ENCODE measurements at places on chromosomes 16 and 17. TPM values are rescaled to one million over a fixed set of nuclear protein-coding genes. Genes with fewer than 3 reads are reported as not detected.
A peak's percentile ranks its signal among the peaks of the same experiment; 100 is the strongest.

DNA sequence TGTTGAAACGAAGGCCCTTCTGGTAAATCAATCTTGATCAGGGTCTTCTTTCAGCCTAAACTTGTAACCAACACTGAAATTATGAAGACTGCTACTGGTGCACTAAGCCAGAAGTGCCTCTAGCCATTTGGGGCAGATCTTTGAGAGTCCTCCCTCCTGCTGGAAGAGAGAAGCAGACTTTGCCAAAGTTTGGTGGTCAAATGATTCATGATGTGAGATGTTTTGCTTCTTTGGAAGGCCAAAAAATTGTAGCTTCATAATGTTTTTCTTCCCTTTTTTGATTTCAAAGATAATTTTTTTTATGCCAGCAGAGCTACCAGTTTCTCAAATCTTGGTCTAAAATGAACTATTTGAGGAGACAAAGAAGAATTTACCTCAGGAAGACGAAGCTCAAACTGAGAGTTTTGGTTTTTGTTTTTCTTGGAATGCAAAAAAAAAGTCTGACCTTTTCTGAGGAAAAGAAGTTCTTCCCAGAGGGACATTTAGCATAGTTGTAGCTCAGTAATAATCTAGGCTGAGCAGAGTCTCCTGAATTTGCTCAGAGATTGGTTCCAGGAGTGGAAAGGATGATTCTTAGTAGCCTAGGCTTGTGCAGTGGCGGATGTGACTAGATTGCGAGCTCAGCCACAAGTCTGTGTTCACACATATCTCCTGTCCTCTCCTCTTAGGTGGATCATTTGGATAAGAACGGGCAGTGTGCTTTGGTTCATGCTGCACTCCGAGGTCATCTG lies 50.9 kb downstream of the CYB561 start:
- no peak for DNase-seq

- DNase-seq, result no peak
These were observed 625 bp upstream of the CENPT start for GRCh38 chr16:67848118-67848517.

GRCh38 chr16:86602521-86602920 lies 24.2 kb downstream of the FOXL1 start:
- DNase-seq, result no peak

GRCh38 chr17:79836972-79837887 lies 2.0 kb downstream of the CBX4 start:
- DNase-seq, result no peak

DNA sequence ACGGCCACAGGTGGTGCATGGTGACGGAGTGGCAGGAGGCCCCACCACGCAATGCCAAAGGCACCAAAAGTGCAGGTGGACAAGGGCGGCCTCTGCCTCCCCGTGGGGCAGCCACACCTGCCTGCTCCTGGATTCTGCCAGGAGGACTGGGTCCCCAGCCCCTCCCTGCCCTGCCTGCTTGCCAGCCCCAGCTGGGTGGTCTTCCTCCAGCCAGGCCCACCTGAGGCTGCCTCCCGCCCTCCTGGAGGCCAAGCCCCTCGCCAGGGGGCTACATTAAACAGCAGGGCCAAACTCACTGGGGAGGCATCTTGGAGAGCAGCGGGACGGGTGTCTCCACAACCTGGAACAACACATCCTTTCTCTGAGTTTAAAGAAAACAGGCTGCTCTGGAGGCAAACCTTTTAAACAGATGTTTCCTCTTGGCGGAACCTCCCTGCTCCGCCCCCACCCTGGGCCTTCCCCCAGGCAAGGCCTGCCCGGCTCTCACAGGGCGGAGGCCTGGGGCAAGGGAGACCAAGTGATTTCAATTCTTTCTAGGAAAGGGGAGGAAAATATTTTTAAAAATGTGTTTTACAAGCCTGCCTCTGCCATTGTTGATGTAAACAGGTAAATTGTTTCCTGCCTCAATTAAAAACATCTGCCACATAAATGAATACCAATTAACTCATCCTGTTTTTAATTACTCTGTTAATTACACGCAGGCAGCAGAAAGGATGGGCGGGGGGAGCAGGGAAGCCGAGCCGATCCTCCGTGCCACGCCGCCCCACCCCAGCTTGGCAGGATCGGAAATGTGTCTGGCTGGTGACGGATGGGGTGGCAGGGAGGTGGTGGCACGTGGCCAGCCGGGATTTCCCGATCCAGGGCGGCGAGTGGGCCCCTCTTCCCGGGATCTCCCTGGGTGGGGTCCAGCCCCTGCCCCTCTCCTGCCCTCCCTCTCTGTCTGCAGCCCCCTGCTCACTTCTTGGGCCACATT lies 54.4 kb upstream of the PABPN1L start:
- DNase-seq, result no peak

DNA sequence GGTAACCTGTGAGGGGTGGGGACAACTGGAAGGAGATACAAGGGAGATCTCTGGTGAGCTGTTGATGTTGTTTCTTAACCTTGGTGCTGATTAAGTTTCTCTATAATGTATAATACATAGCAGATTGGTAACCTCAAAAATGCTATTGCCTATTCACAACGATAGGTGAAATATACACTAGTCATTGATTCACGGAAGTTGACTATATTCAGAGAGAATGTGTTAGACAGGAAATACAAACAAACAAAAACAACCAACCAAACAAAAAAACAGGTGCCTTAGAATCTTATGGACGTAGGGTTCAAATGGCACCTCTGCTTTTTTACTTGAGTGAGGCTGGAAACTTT lies 21.5 kb downstream of the HSD17B2 start:
- no peak for DNase-seq

- no peak for DNase-seq
These were observed 22.2 kb downstream of the ITPRIPL2 start for GRCh38 chr16:19135896-19136438.

DNA sequence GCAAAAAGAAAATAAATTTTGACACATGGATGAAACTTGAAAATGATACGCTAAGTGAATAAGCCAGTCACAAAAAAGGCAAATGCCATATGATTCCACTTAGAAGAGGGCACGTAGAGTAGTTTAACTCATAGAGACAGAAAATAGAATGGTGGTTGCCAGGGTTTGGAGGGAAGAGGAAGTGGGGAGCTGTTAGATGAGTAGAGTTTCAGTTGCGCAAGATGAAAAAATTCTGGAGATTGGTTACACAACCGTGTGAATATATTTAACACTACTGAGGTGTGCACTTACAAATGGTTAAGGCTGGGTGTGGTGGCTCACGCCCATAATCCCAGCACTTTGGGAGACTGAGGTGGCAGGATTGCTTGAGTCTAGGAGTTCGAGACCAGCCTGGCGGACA lies 93.4 kb upstream of the TMEM132E start:
- no peak for DNase-seq

DNA sequence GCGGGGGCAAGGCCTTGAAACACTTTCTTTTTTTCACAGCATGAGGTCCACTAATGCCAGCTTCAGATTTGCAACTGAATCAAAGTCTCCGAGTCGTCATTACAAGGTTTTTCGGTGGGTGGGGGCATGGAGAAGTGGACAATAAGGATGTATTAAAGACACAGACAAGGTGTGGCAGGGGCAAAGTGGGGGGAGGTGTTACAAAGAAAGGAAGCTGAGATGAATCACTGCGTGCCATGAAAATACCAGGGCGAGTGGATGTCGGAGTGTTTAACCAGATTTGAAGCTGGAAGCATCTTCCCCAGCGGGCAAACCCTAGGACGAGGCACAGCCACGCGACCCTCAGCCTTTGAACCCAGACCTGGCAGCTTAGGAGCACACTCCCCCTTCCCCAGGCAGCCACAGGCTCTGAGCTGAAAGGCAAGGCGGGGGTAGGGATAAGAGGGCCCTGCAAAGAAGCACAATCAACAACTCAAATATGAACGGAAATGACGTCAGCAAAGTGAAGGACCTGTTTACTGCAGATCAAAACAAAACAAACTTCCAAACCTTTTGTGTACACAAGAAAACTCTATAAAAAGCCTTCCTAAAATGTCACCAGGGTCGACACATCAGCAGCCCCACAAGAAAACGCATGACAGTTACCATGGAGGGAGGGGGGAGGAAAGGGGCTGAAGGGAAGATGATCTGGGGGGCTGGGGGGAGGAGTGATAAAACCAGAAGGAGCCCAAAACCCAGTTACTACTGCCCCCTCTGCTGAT lies 5.6 kb upstream of the ZFHX3 start:
- no peak for DNase-seq

DNA sequence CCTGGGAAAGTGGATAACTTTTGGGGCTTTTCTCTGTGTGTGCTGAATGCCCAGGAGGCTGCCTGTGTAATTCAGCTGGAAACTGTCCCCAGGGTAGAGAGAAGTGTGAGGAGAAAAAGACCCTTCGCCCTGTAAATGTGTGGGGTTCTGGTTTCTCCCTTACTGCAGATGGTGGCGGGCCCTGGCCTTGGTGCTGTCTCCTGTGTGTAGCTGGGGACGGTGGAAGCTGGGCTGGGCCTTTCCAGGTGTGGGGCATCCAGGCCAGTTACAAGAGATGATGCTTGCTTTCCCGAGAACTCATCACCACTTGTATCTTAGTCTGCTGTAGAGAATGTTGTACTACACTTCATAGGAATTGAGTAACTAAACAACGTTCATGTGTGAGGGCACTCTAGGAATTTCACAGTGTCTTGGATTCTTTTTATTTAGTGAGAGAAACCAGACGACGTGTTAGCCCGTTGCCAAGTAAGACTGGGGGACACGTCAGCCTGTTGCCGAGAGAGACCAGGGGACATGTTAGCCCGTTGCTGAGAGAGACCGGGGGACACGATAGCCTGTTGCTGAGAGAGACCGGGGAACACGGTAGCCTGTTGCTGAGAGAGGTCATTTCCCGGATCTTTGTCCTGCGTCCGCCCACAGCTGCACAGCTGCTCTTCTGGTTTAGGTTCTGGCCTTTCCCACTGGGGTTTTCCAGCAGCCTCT lies 43.1 kb downstream of the TBCD start:
- no peak for DNase-seq

- DNase-seq, result no peak
These were observed 4.7 kb upstream of the CANT1 start for GRCh38 chr17:79014158-79014758.

GRCh38 chr17:57755480-57756070 lies 10.5 kb upstream of the CCDC182 start:
- DNase-seq, result no peak

DNA sequence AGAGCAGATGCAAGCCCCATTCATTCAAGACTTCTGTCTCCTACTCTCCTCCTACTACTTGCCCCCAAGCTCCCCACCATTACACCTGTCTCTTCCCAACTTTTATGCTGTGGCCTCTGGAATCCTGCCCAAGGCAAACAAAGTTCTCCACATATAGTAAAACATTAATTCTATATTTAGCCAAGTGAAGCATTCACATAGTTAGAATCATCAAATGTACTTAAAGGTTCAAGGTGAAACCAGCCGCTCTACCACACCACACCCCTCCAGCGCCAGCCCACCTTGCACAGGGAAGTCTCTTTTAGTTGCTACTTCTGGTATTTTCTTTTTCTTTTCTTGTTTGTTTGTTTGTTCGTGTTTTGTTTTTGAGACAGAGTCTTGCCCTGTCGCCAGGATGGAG lies 25.4 kb upstream of the GUCY2D start:
- DNase-seq, result no peak

GRCh38 chr16:19884611-19885450 lies at the start of gene GPRC5B:
GPRC5B (minus strand) TSS chr16:19884848; CDS start chr16:19872845, 12,003 bp downstream.
- peak; percentile 51 for DNase-seq

GRCh38 chr16:77137045-77137444 lies 53.9 kb upstream of the MON1B start:
- no peak for DNase-seq

- DNase-seq, result no peak
These were observed 125.4 kb downstream of the IRX3 start for GRCh38 chr16:54160939-54161897.

DNA sequence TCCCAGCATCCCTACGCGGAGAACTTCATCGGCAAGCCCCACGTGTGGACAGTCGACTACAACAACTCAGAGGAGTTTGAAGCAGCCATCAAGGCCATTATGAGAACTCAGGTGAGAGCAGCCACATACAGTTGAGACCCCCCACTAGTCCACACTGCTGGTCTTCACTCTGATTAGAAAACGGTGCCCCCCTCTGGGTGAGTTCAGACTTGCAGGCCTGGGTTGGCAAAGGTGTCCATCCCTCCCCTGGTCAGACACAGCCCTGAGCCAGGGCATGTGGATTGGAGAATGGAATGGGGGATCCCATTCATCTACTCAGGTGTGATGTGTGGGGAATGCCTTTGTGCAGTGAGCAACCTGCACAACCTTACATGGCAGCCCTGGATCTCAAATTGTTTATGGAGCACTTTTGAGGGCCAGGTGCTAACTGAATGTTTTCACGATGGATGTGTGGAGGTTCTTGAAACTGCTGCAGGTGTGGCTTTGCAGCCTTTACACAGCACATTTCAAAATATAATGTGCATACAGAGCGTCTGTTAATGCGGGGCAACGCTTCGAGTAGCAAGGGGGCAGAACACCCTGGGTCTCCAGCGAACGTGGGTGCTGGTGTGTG lies 72.6 kb downstream of the MGAT5B start:
- DNase-seq, result no peak

DNA sequence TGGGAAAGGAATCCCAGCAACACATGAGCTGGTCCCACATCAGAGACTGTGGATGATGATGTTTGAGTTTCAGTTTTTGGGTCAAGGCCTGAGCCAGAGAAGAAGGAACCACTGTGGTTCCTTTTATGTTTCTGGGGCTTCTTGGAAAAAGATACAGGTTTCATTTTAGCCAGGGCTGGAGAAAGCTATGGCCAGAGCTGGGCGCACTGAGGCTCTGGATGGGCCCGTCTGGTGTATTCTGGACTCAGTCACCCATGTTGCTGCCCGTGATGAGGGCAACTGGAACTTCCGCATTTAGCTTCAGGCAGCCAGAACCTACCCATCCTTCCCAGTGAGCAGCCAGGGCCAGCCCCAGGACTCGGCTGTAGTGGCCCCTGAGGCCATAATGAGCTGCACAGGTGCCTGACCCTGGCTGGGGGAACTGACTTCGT lies 15.0 kb upstream of the PITPNA start:
- DNase-seq, result no peak

GRCh38 chr17:7747635-7748071 lies 30.1 kb downstream of the DNAH2 start:
- no peak for DNase-seq

The TRIM47 gene
- total RNA-seq, result 12.3 TPM

The GP1BA gene
- not detected for total RNA-seq

The BCL6B gene
- total RNA-seq, result 1.4 TPM

The HOXB3 gene
- not detected for total RNA-seq

The MT1M gene
- 1.4 TPM for total RNA-seq

The ZNF750 gene
- not detected for total RNA-seq

The SLC38A10 gene
- 12.3 TPM for total RNA-seq

The ZG16 gene
- not detected for total RNA-seq

The KRT39 gene
- total RNA-seq, result not detected

The CACNG4 gene
- total RNA-seq, result 44.5 TPM
